ENCODE measurements at places on chromosomes 3 and 15.

GRCh38 chr15:27844018-27844666 is 255.0 kb downstream of the OCA2 start:
- DNase-seq: peak; percentile 55

DNA sequence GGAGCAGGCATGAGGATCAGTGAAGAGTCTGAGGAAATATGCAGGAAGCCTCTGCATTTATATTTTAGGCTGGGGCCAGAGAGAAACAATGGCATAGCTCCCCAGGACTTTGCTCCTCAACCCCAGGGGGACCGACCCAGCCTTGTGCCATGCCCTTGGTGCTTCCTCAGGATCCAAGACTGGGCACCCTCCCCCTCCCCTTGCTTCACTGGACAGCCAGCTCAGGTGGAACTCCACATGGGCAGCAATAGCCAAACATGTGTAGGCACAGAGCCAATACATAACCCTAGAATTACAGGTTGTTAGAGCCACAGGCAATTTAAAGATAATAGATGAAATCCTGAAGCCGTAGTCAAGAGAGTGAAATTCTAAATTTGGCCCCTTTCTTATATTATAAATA is 73.0 kb upstream of the ETV5 start:
- no peak for DNase-seq

- DNase-seq: no peak
Measured at GRCh38 chr3:186965141-186965879, 35.0 kb downstream of the ST6GAL1 start.

GRCh38 chr15:22224241-22224671 is 143.9 kb downstream of the OR4M2 start:
- no peak for DNase-seq

DNA sequence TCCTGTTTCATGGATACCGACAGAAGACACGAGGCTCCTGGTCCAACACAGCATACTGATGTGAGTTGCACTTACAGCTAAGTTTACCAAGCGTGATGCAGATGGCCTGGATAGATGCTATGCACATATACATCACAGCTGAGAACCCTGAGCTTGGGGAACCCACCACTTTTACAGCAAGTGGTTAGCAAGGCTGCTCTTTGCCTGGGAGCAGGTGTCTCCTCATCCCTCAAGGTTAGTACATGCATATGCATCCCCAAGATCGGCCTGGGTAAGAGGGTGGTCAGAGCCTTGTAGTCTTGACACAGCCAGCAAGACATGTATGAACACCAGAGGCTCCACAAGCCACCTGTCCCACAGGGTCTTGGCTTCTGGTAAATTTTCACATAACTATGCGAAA is 28.3 kb downstream of the LRRC2 start:
- DNase-seq: no peak

DNA sequence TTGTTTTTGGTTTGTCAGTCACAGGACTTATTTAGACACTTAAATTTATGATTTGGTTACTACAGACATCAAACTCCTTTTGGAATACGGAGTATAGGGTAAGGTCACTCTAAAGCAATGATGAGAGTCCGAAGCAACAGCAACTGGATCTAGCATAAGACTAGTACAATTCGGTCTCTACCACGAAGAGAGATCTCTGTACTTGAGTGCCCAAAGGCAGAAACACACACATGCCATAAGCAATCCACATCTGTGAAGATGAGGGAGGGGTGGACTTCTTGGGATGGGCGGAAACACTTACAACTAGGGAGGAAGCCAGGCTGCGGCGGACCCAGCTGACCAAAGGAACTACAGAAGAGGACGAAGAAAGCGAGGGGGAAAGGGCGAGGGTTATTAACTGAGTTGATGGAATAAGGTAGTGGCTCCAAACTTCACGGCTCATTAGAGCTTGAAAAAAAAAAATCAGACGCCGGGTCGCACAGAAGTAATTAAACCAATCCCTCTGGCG is 595 bp downstream of the DPH6 start:
- DNase-seq: peak; percentile 30

DNA sequence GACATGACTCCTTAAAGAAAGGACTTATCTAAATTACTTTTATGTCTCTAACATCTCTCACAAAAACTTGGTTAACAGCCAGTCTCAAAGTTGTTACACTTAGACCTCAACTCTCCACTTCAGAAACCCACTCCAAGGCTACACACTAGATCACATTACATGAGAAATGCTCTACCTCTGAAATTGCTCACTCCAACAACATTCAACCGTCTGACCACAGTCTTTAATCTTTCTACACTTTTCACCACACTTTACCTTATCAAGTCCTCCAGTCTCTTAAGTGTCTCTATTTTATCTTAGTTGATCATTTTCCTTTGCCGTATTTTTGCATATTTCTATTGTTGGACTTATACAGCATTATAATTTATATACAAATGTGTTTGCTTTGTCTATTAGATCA is 5.8 kb downstream of the SLC12A6 start:
- no peak for DNase-seq

DNA sequence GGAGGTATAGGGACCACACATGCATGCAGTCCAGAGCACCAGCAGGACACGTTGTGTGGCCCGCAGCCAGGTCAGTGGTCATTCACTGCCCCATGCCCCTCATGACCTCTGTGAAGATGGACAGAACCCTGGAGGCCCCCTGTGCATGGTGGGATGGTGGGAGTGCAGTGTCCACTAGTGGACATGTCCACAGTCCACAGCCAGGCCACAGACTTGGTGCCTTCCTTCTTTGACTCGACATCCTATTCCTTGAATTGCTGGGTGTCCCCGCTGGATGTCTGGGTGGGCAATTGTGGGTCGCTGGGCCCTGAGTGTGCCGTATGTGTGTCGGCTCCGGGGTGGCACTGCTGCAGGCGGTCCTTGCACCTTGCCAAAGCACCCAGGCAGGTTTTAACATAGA is 35.7 kb downstream of the KLF15 start:
- DNase-seq: no peak

GRCh38 chr3:127888564-127889107 is 26.4 kb upstream of the KBTBD12 start:
- DNase-seq: no peak

DNA sequence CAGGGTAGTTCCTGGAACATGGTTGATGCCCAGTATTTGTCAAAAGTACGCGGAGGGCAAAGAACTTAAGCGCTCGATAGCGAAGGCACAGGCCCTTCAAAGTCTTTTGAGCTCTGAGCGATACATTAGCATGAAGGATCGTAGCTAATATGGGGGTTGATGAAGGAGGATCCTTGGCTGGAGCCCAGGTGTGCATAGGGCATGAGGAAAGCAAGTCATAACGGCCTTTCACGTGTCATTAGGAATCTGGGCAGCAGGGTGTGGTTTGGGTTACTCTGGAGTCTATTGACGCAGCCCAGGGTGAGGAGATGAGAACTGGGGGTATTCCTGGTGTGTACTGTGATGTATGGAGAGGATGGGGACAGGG is 31.7 kb downstream of the SPINK8 start:
- peak; percentile 4 for DNase-seq

- DNase-seq: no peak
Measured at GRCh38 chr15:99478977-99479376, 86.8 kb upstream of the MEF2A start.

DNA sequence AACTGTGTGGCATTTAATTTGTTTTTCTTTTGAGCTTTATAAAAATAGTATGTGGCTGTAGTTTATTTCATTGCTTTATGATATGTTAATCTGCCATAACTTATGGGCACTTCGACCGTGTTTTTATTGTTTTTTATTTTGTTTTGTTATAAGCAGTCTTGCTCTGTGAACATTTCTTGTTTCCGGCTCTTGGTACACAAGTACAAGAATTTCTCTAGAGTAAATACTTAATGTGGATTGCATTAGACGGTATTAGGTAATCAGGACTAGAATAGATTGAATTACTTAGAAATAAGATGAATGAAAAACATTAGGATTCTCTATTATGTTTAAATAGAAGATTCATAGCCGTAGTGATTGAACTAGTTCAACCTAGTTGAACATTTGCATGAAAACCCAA is 2.1 kb downstream of the ZFAND6 start:
- no peak for DNase-seq

DNA sequence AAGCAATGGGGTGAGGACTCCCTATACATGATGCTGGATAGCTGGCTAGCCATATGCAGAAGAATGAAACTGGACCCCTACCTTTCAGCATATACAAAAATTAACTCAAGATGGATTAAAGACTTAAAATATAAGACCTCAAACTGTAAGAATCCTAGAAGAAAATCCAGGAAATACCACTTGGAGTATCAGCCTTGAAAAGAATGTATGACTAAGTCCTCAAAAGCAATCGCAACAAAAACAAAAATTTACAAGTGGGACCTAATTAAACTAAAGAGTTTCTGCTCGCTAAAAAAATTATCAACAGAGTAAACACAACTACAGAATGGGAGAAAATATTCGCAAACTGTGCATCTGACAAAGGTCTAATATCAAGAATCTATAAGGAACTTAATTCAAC is 94.3 kb downstream of the XRN1 start:
- DNase-seq: no peak

DNA sequence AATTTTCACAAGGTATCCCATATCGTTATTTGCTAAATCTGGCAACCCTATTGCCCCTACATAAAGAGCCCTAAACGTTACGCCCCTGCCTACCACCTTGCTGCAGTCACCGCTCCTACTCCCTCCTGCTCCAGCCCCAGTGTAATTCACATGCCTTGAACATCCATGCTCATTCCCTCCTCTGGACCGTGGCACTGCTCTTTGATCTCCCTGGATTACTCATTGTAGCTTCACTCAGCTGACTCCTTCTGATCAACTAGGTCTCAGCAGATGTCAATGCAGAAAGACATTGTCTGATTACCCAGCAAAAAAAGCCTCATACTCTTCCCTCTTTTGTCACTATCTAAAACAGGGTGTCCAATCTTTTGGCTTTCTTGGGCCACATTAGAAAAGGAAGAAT is 40.7 kb upstream of the KBTBD8 start:
- no peak for DNase-seq

- no peak for DNase-seq
Measured at GRCh38 chr3:58470363-58471024, 21.4 kb upstream of the KCTD6 start.

DNA sequence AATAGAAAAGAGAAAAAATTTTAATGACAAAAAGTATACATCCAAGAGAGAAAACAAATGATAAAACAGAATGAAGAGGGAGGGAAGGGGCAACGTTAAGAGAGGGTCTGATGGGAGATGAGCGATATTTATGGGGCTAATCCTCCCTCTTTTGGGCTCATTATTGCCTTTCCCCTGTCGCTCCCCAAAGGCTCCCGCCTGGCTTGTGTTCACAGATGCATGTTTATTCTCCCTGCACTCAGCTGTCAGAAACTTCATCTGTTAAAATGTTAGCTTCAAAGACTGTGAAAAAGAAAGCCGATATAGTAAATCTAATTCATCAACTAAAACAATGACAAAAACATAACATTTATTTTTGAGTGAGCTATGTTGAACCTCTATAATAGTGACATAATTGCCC is 74.3 kb downstream of the GABRB3 start:
- no peak for DNase-seq

GRCh38 chr15:64623347-64623996 is 151.9 kb downstream of the RBPMS2 start:
- DNase-seq: peak; percentile 66

- DNase-seq: no peak
Measured at GRCh38 chr3:87468235-87468634, 191.9 kb upstream of the POU1F1 start.

- DNase-seq: no peak
Measured at GRCh38 chr3:188701485-188701969, 470.2 kb upstream of the TPRG1 start.

DNA sequence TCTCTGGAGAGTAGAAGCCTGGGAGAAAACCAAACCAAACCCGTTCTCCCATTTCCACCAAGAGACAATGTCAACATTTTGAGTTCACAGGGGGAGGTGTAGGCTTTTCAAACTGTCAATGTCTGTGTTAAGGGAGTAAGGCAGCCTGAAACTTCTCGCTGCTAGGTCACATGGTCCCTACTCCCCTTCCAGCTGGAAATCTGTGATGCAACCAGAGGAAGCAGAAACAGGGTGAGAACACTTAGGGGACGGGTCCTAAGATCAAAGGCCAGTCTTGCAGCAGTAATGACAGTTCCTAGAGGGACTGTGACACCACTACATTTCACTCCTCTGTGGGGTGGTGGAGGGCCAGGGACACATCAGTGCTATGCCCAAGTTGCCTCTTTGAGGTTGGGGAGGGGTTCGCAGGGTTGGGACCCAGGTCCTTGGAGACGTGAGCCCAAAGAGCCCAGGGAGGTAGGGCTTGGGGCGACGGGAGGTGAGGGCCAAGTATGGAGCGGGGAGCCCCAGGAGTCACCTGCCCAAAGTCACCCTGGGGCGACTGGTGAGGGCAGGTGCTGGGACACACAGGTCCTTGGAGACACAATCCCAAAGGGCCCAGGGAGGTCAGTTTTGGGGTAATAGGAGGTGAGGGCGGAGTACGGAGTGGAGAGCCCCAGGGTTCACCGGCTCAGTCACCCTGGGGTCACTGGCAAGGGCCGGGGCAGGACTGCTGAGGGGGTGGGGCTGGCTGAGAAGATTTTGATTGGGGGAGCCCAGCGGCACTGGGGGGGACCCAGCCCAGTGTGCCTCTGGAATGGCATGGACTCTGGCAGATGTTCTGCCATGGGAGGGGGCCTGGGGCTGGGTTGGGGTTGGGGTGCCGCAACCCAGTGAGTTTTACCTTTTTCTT is 582 bp downstream of the GOLGA6L2 start:
- DNase-seq: no peak
